HEK293T (cell line): ENCODE measurements at places on chromosomes 2 and 18.

GRCh38 chr2:142870526-142870925 lies 6.9 kb upstream of the KYNU start:
- DNase-seq, result no peak

- no peak for DNase-seq
Observed at GRCh38 chr2:236558036-236558435, 11.6 kb upstream of the ACKR3 start.

DNA sequence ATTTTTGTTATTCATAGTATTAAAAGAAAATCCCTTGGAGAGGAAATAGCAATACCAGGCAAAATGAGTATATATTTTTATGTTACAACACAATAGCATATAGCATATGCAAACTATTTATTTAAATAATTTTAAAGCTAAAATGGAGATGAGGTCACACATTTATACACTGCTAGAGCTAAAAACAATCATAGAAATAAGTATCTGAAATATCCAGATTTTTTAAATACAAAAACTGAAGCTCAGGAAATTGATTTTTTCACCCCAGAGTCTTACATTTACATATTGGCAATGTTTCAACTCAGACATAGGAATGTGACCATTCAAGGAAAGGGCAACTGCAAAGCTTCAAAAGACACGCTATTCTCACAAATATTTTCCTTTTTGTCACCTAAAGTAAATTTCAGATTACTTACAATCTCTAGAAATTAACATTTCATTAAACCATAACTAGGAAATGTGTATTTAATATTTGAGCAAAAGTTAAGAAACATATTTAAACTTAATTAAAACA lies 8.9 kb downstream of the TFPI start:
- DNase-seq, result no peak

DNA sequence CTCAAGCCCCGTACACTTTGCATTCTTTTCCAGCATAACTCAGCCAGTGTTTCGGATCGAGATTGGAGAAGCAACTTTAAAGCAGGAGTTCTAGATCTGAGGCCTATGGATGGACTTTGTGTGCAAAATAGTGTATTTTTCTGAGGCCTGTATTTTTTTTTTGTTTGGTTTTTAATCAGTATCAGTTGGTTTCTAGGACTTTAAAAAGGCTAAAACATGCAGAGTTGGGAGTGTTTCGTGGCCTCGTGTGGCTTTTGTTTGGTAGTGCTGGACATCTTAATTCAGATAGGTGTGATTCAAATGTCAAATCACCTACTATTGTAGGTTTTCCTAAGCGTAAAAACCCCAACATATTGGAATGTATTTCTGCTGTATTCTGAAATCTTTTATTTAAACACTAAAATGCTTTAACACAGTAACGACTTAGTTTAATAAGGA lies 282 bp upstream of the PUS10 start:
- peak; percentile 9 for DNase-seq

GRCh38 chr2:108988796-108989713 lies at the start of gene EDAR:
EDAR (minus strand) TSS chr2:108989220; CDS start chr2:108931014, 58,206 bp downstream.
- DNase-seq, result peak; percentile 77
